ENCODE measurements at places on chromosomes 11 and 22. TPM values are rescaled to one million over a fixed set of nuclear protein-coding genes. Genes with fewer than 3 reads are reported as not detected.

DNA sequence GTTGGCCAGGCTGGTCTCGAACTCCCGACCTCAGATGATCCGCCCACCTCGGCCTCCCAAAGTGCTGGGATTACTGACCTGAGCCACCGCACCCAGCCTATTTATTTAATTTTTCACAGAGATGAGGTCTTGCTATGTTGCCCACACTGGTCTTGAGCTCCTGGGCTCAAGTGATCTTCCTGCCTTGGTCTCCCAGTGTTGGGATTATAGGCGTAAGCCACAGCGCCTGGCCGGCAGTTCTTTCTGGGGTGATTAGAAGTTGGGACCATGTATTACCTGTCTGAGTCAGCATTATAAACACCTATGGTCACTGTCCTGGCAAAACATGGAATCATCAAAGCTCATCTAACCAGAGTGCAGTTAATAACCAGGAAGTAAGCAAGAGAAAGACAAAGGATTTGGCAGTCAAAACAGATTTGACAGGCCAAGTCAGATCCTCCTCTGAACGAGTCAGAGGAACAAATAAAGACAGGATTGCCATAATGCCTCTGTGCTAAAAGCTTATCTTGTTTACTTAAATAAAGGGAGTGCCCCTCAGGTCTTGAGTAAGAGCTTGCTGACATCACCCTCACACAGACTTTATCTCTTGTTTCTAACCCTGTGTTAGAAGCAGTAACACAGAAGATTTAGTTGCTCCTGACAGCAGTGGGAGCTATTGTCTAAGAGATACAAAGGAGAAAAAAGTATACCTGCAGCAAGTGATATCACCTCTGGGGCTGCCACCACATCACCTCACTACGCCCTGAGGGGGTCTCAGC lies 3.7 kb downstream of the SERPIND1 start:
- H3K4me1 ChIP-seq: peaks cover 3% of the 10 kb centered on the region
- no peak overlapping the region for H3K27ac ChIP-seq
- DNase-seq: peak; percentile 22
- no peaks in the 10 kb centered on the region for H3K27me3 ChIP-seq
- H3K4me3 ChIP-seq: no peak overlapping the region

DNA sequence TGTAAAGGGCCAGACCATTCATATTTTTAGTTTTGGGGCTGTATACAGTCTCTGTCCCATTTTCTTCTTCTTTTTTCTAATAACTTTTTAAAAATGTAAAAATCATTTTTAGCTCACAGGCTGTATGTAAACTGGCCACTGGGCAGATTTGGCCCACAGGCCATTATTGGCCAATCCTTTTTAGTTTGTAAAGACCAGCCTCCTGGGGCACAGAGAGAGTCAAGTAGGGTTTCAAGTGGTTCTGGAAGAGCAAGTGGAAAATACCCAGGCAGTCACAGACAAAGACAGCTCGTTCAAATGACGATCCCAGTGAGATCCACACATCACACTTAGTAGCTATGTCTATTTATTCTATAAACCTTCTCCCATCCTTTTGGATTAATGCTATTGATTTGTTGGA lies 150.2 kb upstream of the ARHGAP20 start:
- H3K27ac ChIP-seq: no peak overlapping the region
- H3K4me1 ChIP-seq: no peaks in the 10 kb centered on the region
- H3K4me3 ChIP-seq: no peak overlapping the region
- no peak for DNase-seq
- no peaks in the 10 kb centered on the region for H3K36me3 ChIP-seq

- no peak overlapping the region for H3K4me3 ChIP-seq
- no peaks in the 10 kb centered on the region for H3K36me3 ChIP-seq
- no peak overlapping the region for H3K27ac ChIP-seq
- H3K4me1 ChIP-seq: no peaks in the 10 kb centered on the region
- no peaks in the 10 kb centered on the region for H3K27me3 ChIP-seq
These were observed 15.6 kb downstream of the TUB start for GRCh38 chr11:8096575-8096974.

GRCh38 chr11:41282395-41282794 lies 177.1 kb downstream of the LRRC4C start:
- H3K4me3 ChIP-seq: no peak overlapping the region
- no peak overlapping the region for H3K27ac ChIP-seq
- no peaks in the 10 kb centered on the region for H3K27me3 ChIP-seq

DNA sequence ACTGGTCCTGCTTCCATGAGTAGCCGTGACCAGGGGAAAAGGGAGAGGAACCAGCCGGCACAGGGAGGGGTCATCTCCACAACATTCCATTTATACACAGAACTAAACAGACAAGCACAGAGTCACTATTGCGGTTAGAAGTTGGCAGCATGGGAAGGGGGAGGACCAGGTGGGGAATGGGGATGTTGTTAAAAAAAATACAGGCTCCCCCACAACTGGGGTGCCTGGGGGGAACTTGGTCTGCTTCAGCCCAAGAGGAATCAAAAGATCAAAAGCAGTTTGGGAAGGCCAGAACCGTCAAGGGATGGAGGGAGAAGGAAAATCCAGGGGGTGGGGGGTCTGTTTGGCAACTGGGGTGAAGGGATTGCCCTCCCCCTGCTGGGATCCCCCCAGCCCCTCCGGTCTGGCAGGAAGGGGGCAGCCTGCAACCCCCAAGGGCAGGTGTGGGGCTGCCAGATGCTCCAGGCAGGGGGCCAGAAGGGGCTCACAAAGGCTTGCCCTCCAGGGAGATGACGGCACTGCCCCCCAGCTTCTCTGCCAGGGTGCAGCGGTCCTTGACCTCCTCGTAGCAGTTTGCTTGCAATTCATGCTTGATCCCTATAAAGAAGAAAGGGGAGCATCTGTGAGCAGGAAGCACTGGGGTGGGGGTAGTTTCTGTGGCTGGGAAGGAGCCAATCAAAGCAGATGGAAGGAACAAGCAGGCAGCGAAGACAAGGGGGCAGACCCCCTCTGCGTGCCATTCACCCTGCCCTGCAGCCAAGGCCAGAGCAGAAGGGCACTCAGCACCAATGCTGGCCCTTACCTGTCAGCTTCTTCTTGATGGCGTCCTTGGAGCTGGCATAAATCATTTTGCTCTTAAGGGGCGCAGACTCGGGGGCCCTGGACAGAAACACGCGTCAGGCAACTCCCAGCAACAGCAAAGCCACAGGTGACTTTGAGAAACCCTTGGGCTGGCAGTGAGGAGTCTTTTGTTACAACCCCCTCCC lies 2.8 kb downstream of the CFL1 start:
- no peak overlapping the region for H3K4me3 ChIP-seq
- H3K27ac ChIP-seq: no peak overlapping the region
- DNase-seq: peak; percentile 54

DNA sequence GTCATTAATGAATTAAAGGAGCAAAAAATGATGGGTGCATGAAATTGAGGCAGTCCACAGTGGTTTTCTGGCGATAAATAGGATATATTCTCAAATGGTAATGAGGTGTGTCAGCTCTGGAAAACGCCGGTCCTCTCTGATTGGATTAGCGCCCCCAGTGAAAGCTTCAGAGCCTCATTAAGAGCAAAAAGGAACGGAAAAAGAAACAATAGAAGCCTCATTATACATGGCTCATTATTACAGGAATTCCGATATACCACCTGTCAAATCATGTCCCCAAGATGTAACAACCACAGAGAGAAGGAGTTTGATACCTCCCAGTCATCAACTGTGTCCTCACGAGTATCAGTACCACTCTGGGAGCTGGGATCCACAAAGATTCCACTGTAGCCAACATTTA lies 175.7 kb upstream of the PITPNB start:
- no peak overlapping the region for H3K4me3 ChIP-seq
- H3K36me3 ChIP-seq: no peaks in the 10 kb centered on the region
- no peaks in the 10 kb centered on the region for H3K27me3 ChIP-seq
- no peak overlapping the region for H3K27ac ChIP-seq

- DNase-seq: no peak
- H3K36me3 ChIP-seq: no peaks in the 10 kb centered on the region
- H3K27me3 ChIP-seq: no peaks in the 10 kb centered on the region
- no peak overlapping the region for H3K4me3 ChIP-seq
- no peaks in the 10 kb centered on the region for H3K4me1 ChIP-seq
These were observed 538.8 kb upstream of the B3GAT1 start for GRCh38 chr11:134950692-134951304.

DNA sequence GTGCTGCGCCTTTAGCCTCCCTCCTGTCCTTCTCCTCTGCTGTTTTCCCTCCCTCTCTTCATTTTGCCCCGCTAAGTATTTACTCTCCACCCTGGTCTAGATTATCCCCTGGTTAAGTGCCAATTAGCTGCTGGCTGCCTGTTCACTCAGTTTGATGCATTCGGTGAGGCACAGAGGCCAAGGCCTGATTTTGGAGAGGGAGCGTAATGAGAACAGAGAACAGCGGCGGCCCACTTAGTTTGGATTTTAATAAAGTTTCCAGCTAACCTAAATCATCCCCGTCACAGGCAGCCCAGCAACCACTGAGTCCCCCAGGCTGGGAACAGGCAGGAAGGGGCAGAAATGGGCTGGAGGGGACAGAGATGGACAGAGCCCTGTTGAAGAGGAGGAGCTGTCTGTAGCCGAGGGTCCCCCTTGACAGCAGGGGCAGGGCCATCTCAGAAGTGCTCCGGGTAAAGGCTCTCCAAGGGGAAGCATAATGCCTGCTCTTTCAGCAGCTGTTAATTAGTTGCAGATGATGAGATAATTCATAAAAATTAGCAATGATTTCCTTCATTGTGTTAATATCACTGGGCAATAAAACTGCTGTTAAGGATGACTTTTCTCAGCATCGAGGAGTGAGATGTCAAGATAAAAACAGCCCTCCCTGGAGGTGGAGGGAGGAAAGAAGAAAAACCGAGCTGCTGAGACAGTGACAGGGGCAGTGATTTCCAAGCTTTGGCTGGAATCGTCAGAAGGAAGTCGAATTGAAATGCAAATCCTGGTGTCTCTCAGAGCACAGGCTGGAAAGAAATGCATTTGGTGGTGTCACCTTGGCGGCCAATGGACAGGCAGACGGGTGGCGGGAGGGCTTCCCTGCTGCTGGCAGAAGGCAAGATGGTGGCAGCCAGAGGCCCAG lies 170.1 kb downstream of the GRIK4 start:
- peaks cover 2% of the 10 kb centered on the region for H3K4me1 ChIP-seq

DNA sequence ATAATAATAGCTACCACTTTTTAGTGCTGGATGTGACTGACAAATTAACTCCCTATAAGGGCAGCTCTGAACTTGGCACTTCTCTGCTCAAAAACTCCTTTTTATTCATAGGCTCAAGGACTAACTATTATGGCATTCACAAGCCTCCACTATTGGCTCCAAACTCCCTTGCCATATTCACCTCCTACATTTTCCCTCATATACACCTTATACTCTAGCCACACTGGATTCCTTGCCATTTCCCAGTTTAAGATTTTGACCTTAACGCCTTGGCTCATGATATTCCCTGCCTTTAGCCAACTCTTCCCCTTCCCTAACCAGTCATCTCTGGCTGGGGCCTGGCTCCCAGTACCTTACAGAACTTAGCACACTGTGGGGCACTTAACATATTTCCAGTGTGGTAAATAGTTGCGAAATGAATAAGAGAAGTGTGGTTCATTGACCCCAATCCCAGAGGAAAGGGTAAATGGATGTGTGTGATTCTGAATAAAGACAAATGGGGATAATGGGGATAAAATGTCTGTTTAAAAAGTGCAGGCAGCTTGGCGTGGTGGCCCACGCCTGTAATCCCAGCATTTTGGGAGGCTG lies 40.0 kb upstream of the SORL1 start:
- no peak for DNase-seq
- no peak overlapping the region for H3K4me3 ChIP-seq
- H3K36me3 ChIP-seq: no peaks in the 10 kb centered on the region
- H3K27me3 ChIP-seq: no peaks in the 10 kb centered on the region
- no peak overlapping the region for H3K27ac ChIP-seq

DNA sequence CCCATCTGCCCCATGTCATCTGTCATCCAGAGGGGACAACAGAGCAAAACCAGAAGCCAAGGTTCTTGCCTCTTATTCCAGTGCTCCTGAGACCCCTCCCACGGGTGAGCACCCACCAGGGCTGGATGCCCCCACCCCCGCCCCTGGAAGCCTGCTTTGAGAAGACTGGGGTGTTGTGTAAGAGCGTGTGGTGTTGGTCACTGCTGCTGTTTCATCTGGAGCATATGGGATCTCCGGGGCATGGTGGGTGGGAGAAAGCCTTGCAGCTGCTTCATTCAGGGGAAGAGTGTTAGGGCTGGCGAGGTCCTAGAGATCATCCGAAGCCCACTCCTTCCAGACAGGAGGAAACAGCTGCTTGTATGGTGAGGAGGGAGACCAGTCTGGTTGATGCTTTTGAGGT lies 54.1 kb downstream of the CHRDL2 start:
- H3K4me1 ChIP-seq: peaks cover 13% of the 10 kb centered on the region
- H3K36me3 ChIP-seq: no peaks in the 10 kb centered on the region
- no peak for DNase-seq
- H3K27me3 ChIP-seq: no peaks in the 10 kb centered on the region
- H3K27ac ChIP-seq: no peak overlapping the region

DNA sequence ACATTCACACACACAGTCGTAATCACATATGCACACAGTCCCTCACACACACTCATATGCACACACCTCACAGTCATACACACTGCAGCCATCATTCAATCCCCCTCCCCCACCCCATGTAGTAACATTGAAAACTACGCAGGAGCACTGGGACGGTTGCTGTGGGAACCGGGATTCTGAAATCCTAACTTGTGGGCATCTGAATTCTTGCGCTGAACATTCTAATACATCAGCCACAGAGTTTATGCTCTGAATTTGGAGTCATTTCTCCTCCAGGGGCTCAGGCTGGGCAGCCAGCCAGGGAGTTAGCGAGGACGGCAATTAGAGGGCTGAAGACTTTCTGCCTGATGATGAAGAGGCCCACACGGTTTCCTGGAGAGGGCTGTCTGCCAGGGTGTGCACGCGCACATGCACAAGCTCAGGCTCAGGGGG lies 32.7 kb downstream of the CD6 start:
- H3K4me1 ChIP-seq: peaks cover 16% of the 10 kb centered on the region
- H3K36me3 ChIP-seq: no peaks in the 10 kb centered on the region
- H3K27me3 ChIP-seq: no peaks in the 10 kb centered on the region
- DNase-seq: peak; percentile 70
- peak overlapping the region; percentile 26 for H3K27ac ChIP-seq

DNA sequence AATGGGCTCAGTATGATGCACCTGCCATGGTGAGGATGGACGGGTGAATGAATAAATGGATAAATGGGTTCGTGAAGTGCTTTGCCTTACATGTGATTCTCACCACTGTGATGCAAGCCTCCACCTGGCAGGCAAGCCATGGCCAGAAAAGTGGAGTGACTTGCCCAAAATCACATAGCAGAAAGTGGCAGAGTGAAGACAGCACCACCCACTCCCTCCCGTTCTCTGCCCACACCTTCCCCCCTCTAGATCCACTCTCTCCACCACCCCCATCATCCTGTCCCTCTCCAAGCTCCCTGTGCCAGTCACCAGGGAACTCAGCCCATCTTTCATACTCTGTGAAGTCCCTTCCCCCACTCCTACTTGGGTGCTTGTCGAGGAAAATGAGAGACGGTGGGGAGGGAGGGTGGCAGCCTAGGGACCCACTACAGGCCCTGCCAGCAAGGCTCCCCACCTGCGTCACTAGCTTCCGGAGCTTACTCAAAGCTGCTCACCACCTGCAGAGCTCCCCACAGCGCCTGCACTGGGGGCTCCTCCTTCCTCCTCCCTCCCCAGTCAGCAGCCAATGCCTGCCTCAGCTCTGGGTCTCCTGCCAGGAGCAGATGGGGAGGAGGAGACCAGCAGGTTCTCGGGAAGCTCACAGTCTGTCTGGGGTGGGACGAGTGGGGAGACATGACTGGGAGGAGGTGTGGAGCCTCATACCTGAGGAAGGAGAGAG lies 82.3 kb downstream of the PDE2A start:
- no peak overlapping the region for H3K4me3 ChIP-seq
- H3K27ac ChIP-seq: no peak overlapping the region
- H3K36me3 ChIP-seq: no peaks in the 10 kb centered on the region
- no peaks in the 10 kb centered on the region for H3K4me1 ChIP-seq
- no peaks in the 10 kb centered on the region for H3K27me3 ChIP-seq

Gene NCR3LG1
- 3.0 TPM for total RNA-seq

Gene SMTNL1
- total RNA-seq: not detected

Gene MPZL3
- 1.3 TPM for total RNA-seq

All from ovary (tissue), 10 donors.